ENCODE measurements at places on chromosomes 3 and 15.

DNA sequence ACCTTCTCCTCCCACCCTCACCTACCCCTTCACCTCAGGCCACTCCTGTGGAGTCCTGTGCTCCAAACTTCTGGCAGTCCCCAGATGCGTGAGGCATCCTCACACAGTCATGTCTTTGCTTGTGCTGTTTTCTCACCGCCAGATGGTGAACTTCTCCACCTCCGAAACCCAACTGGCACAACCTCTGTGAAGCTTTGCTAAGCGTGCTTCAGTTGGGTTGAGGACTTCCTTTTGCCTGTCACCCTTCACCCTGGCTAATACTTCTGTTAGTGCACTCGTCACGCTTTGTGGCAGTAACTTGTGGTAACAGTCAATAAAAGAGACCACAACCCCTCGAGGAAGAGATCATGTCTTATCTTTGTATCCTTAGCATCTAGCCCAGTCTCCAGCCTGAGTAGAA is 42.0 kb upstream of the SKOR1 start:
- DNase-seq: peak; percentile 68

DNA sequence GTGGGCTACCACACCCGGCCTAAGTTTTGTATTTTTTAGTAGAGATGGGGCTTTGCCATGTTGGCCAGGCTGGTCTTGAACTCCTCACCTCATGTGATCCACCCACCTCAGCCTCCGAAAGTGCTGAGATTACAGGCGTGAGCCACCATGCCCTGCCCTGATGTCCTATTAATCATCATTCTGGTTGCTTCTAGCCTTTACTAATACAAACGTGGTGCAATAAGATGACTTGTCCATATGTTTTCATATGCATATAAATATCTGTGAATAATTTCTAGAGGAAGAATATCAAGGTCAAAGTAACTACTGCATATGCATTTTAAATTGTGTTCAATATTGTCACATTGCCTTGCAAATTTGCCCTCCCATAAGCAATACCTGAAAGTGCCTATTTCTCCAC is 25.5 kb upstream of the PDHB start:
- no peak for DNase-seq

GRCh38 chr3:183211352-183211751 is 41.7 kb upstream of the B3GNT5 start:
- DNase-seq: no peak

DNA sequence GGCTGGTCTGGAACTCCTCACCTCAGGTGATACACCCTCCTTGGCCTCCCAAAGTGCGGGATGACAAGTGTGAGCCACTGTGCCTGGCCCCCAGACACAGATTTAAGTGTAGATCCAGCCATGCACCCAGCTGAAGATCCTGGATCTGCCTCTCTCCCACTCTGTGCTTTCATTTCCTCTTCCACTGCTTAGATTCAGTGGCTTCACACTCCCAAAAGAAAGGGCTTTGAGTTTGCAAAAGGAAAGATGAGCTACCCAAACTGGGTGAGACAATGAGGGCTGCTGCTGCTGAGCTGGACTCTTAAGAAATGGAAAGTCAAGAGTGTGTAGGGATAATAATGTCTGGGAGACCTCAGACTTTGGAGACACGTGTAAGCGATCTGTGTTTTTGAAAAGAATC is 45.5 kb downstream of the ISG20 start:
- no peak for DNase-seq

- no peak for DNase-seq
Observed at GRCh38 chr3:10815487-10815886, 541 bp upstream of the SLC6A11 start.

GRCh38 chr15:38378161-38378560 is 75.8 kb upstream of the FAM98B start:
- DNase-seq: no peak

DNA sequence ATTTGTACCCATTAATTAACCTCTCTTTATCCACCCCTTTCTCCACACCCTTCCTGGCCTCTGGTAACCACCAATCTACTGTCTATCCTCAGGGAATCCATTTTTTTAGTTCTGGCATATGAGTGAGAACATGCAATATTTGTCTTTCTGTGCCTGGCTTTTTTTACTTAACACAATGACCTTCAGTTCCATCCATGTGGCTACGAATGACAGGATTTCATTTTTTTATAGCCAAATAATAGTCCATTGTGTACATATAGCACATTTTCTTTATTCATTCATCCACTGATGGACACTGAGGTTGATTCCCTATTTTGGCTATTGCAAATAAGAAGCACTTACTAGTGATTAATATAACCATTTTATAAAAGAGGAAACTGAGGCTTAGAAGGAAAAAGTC is 109.9 kb upstream of the NANOGP8 start:
- DNase-seq: no peak

DNA sequence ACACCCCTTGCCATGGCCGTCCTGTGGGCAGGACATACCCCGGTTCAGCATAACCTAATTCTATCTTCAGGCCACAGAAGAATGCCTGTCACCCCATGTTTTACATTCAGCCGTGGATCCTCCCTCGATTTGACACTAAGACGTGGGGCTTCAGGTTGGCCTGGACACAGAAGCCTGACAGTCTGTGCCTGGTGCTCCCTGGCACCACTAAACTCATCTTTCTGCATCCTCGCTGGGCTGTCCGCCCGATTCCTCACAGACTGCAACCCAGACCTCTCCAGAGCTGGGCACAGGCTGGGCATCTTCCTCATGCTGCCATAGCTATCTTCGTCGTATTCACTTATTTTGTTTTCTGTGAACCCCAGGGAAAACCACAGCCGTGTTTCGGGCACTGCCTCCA is 117.8 kb upstream of the IQSEC1 start:
- DNase-seq: no peak

DNA sequence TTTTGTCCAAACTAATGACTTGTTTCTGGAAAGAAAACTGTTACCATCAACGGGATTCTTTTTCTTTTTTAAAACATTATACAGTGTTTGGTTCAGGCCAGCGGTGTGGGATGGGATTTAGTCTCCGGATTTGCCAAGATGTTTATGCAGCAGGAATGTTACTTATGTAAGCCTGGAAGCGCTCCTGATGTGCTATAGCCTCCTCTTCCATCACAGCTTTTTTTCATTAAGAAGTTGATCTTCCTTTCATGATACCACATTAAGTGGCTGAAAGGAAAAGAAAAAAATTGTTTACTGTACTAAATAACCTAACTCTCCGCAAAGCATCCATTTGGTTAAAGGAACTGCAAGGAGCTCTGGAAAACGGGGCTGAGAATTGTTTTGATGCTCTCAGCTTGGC is 120.5 kb upstream of the ALDH1A3 start:
- DNase-seq: no peak

DNA sequence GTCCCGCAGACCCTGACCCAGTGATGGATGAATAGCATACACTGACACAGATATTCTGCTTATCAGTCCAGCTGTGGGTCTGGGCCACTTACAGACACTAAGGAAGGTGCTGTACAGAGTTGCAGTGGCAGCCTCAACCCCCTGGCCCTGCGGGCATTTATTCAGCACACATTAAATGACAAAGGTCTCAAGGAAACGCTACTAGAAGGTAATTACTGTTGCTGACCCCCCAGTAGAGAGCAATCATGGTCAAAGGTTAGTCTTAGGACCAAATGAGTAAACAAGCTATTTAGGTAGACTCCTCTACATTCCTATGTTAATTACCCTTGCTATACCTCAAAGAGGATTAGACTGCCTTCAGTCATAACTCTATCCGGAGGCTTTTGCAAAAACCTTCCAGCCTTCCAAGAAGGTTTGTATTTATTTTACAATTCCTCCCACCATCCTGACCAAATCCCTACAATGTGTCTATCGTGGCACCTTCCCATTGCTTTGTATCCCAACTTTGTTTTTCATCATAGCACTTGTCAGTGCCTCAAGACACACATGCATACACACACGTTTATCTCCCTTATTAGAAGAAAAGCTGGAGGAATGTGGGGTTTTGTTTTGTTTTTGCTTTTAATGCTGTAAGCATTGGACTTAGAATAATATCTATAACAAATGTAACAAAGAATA is 227.9 kb downstream of the PYDC2 start:
- no peak for DNase-seq

- no peak for DNase-seq
Observed at GRCh38 chr15:48325400-48325799, 5.8 kb upstream of the DUT start.

DNA sequence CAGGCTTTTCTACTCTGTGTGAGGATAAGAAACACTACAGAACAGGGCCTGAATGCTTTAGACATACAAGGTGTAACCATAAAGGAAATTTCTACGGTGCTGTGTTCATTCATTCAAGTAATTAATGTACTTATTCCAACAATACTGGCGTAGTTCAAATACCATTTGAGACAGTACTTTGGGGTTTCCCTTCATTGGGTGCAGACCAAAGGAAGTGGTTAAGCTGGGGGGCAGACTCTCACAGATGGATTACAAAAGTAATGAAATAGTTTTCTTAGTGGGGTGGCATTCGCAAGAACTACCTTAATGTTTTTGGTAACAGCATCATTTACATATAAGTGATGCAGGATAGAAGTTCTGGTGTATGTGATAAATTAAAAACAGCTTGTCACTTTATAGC is 65.9 kb downstream of the BTD start:
- DNase-seq: peak; percentile 22

DNA sequence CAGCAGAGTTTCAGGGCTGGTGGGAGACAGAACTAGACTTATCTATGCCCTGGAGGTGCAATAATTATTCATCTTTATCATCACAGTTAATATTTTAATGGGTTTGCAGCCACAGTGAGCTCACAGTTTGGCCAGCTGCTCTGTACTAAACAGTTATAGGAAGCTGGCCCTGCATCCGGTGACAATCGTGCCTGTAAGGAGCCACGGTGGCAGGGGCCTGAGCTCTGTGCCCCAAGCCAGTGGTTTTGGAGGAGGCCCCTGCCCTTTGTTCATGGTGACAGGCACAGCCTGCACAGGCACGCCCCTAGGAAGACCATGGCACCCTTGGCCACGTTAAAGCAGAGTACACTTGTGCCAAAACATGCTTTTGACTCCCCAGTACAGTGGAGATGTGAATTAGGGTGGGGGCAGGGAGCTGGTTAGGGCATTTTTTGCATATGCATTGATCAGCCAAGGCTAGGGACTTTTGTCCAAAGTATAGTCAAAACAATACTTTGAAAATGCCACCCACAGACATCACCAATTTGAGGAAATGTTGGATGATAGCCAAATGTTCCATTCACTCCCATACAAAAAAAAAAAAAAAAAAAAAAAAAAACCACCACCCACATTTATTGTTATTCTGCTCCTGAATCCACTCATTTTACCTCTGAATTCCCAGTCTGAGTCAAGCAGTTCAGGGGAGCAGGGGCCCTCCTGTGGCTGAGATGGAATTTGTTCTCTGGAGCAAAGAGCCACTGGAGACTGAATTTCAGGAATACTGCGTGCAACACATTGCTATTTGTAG is 3.4 kb upstream of the RFTN1 start:
- peak; percentile 33 for DNase-seq

- peak; percentile 47 for DNase-seq
Observed at GRCh38 chr3:126522363-126522788, 1.6 kb upstream of the CHST13 start.

DNA sequence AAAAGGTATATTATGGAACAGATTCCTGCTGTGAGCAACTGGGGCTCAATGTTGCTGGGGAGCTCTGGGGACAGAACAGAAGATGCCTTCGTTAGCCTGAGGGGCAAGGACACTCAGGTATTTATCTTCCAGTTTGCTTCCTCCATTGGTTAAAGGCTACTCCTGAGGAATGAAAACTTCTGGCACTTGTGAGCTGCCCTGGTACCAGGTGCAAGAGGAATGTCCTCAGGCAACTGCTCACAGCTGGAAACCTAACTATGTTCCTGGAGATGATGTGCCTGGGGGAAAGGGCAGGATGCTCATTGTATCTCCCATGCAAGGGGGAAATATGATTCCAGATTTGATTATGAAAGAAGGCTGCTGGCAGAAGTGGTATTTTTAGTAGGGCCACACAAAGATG is 54.0 kb upstream of the BBX start:
- DNase-seq: no peak

DNA sequence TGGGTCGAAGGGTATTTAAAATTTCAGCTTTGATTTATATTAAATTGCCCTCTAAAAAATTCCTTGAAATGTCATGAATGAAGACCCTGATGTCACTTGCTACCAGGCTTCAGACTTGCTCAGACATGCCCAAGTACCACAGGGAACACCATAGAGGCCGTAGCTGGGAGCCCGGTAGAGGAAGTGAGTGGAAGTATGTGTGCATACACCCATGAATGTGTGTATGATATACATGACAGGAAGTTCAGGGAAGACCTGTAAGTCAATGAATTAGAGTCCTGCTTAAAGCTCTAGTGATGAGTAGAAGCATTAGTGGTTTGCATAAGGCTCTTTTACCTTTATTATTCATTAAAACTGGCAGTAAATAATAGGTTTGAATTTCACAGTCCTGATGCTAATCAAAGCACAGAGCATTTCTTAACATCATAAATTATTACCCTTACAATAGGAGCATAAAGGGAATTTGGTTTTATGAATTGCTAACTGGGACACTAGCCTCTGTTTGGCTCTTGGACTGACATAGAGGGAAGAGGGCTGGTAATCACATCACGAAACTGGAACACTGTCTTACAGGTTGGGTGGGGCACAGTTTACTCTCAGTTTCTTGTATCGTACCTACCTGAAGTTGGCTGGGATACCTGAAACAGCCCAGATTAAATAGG is 144.4 kb downstream of the CHST2 start:
- DNase-seq: no peak

GRCh38 chr15:89379818-89380217 is 45.2 kb upstream of the POLG start:
- DNase-seq: no peak

GRCh38 chr15:62901087-62901486 is 141.5 kb upstream of the TPM1 start:
- DNase-seq: no peak

- no peak for DNase-seq
Observed at GRCh38 chr3:2543247-2543646, 444.6 kb downstream of the CNTN4 start.

- DNase-seq: no peak
Observed at GRCh38 chr3:14422016-14422963, 19.9 kb downstream of the SLC6A6 start.

- DNase-seq: no peak
Observed at GRCh38 chr3:50154476-50154839, 666 bp upstream of the SEMA3F start.

- DNase-seq: no peak
Observed at GRCh38 chr3:138399766-138400165, 34.6 kb upstream of the ESYT3 start.

DNA sequence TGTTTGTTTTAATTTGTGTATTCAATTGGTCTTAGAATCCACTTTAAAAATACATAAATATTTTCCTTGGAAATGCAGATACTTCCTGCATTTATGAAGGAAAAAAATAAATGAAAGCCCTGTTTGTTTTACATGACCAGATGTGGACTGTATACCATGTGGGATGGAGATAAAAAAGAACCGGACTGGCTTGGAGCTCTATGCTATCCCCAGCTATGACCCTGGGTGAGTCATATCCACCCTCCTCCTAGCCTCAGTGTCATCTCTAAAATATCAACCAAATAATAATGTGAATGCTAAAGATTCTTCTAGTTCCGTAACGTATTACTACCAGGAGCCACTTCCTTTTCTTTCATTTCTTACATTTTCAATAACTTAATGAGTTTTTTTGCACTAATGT is 44.5 kb upstream of the PDZRN3 start:
- DNase-seq: no peak

- DNase-seq: no peak
Observed at GRCh38 chr3:182248349-182248880, 536.7 kb downstream of the SOX2 start.
